ENCODE measurements at places on chromosomes 16 and 17.
A peak's percentile ranks its signal among the peaks of the same experiment; 100 is the strongest.

DNA sequence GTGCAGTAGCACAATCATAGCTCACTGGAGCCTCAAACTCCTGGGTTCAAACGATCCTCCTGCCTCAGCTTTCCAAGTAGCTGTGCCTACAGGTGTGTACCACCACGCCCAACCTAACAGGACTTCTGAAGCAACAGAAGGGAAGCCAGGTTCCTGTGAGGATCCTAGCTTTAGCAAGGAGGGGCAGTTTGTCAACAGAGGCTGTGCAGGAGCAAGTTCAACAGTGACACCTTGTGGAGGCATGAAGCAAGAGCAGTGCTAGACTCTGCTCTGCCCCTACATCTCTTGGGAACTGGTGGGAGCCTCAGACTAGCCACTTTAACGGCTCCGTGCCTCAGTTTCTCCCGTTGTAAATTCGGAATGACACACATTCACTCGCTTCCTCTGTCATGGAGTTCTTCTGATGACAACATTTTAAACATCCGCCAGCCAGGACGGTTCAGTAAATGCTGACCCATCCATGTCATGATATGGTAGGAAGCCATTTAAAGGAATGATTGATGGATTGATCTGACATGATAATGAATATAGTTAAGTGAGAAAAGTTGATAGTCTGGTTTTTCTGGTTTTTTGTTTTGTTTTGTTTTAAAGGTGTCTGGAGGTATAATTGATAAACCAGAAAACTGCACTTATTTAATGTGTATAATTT, 218.7 kb downstream of the MRTFB start:
- no peak for DNase-seq

GRCh38 chr17:58527949-58528348, 13.5 kb upstream of the MTMR4 start:
- DNase-seq = no peak

DNA sequence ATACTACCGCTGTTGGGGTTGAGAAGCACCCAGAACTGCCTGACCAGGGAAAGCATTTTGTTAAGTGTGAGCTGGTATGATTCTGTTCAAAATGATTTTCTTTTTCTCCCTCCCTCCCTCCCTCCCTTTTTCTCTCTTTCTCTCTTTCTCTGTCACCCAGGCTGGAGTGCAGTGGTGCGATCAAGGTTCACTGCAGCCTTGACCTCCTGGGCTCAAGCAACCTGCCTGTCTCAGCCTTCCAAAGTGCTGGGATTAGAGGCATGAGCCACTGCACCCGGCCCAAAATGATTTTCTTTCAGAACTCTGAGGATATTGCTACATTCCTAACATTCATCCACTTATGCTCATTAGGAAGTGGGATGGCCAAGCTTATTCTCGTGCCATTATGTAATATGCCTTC, 41.3 kb downstream of the SLC47A1 start:
- DNase-seq = no peak

GRCh38 chr17:81419886-81420768, 24.9 kb downstream of the BAHCC1 start:
- DNase-seq = no peak

- DNase-seq = no peak
These were observed 28.2 kb downstream of the ORC6 start for GRCh38 chr16:46717692-46718091.

GRCh38 chr17:63675607-63676546, 24.0 kb downstream of the LIMD2 start:
- DNase-seq = no peak

DNA sequence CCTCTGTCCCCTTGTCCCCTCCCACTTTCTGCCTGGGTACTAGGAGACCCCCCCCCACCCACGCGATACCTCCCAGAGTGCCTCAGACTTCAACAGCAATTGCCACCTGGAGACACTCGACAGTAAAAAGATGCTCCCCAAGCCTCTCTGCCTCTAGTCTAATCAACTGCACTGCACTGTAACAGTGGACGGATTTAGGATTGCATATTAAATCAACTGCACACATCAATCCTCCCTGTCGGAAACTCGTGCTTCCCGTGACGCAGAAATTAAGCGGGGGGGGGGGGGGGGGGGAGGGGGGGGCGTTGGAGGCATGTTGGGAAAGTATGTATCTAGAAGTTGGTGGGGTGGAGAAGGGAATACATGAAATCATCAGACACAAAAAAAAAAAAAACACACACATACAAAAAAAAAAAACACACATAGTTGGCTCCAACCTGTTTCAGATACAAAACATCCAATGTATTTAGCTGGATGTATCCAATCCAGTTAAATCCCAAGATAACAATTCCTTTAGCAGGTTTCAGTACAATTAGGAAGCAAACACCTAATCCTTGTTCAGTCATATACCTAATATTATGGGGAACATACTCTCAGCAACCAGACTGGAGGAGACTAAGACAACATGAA, 29.7 kb downstream of the FAM222B start:
- no peak for DNase-seq

DNA sequence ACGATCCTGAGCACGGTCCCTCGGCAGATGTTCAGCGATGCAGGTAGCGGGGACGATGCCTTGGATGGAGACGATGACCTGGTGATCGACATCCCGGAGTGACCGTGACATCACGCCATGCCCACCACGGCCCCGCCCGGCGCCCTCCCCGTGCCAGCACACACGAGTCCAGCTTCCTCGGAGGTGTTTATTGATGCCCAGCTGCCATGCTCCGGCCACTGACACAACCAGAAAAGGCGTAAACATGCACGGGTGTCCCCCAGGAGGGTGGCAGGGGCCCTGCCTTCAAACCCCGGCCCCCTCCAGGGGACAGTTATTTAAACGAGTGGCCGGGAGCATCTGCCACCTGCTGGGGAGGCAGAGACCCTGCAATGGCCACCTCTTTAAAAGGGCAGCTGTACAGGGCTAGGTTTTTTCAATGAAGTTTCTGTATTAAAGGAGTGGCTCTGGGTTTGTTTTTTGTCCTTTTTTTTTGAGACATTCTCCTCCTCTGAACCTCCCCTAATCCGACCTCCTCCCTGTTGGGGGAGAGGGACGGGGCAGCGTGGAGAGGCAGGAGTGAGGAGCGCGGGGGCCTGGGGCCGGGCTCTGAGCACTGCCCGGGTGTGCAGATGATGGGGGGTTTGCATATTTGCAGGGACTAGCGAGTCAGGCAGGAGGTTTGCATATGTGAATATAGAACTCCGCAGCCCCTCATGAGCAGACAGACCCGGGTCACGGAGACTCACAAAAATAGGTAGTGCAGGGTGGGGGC, 5.3 kb downstream of the DOC2A start:
- DNase-seq = peak; percentile 31

GRCh38 chr17:76679239-76679638, 31.5 kb downstream of the MXRA7 start:
- no peak for DNase-seq

GRCh38 chr17:63455417-63455816, 9.3 kb upstream of the CYB561 start:
- DNase-seq = no peak
